Fibroblast of skin of scalp (primary cell): ENCODE measurements at places on chromosomes 7 and 10.

DNA sequence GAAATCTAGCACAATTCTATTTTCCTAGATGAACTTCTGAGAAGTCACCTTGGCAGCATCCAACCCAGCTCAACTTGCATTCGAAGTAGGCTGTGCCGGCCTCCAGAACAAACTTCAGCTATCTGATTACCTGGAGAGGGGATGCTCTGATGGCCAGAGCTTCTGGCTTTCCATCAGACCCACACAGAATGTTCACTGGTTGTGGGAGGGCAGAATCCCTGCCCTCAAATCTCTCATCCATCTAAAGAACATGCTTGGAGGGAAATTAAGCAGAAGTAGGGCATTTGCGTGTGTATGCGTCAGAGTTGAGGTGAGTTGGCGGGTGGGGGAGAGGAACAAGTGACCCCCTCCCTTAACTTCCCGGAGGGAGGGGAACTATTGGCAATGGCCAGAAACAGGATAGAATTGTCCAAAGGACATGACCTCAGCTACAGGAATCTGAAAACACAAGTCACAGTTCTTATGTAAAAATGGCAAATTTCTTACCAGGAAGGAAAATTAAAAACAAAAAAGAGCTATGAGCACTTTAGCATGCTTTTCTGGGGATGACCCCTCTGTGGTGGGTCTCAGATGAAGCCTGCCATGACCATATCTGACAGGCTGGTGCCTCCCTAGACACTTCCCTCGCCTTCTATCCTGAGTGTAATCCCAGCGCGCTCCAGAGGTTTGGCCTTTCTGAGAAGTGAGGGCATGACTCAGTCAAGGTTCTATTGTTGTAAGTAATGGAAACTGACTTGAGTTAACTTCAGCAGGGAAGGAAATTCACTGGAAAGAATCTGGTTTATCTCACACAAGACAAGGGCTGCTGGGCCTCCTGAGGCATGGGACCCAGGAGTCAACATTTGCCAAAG lies 278.8 kb downstream of the RPS24 start:
- DNase-seq: no peak

GRCh38 chr10:131891929-131892805 lies 8.6 kb upstream of the PPP2R2D start:
- no peak for DNase-seq

DNA sequence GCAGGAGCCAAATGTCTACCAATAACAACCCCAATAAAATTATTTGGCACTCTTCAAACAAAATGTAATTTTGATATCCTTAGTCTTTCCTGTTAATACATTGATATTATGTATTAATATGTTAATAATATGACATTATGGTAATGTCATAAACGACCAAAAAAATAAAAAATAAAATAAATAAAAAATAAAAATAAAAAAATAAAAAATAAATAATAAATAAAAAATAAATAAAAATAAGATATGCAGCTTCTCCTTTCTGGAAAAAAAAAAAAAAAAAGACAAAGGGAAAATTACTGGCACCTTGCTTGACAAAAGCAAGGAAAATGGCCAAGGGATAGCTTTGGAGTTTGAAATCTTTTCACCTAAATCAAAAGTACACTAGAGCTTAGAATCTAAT lies 168.5 kb downstream of the PPP1R17 start:
- DNase-seq: no peak

DNA sequence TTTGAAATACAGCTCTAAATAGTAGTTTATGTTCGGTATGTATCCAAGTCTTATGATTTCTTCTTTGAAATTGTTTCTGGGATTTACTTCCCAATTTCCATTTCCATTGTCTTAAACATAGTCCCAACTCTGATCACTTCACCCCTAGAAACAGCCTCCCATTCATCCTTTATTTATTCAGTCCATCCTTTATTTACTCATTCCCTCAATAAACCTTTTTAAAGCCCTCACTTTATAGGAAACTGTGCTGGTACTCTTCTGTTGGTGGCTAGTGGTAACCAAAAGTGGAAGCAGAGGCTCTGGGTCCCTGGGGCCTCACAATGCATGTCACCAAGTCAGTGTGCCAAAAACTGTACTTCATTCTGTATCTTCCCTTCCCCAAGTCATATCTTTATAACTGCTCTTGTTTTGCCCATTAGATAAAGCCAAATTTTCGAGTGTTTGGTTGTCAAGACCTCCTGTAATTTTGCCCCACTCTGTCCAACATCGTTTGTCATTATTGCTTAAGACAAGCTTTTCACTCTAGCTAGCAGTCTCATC lies 3.9 kb upstream of the EPC1 start:
- no peak for DNase-seq

- peak; percentile 26 for DNase-seq
Observed at GRCh38 chr7:94440451-94441039, 45.9 kb downstream of the COL1A2 start.

DNA sequence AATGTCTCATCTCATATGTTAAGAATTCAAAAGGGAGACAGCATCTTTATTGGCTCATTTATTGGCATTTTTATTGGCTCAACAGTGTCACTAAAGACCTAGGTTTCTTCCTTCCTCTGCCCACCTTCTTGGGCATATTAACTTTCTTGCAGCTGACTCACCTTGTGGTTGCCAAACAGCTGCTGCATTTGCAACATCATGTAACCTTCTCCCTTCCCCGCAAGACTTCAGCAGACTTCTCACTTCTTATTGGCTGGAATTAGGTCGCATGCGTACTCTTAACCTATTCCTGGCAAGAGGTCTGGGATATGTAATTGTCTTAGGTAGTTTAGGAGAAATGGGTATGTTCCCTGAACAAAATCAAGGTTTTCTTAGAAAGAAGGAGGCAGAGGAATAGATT lies 263.2 kb downstream of the POU6F2 start:
- DNase-seq: no peak
